ENCODE measurements at places on chromosomes 12 and 14.
A peak's percentile ranks its signal among the peaks of the same experiment; 100 is the strongest.

DNA sequence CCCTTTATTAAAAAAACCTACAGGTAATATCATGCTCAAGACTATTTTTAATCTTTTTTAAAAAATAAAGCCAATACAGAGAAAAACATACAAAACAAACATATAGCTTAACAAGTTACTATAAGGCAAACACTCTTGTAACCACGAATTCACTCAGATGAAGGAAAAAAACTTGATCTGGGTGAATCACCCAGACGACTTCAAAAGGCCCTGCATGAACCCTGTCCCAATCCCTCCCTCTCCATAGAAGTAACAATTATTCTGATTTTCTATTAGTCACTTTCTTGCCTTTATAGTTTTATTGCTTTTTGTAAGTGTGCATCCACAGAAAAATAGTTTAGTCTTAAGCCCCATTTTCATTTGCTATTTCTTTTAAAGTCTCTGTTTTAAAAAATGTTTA, 72.6 kb downstream of the LRP6 start:
- DNase-seq = no peak

GRCh38 chr12:38279756-38280155, 36.8 kb upstream of the ALG10B start:
- no peak for DNase-seq

DNA sequence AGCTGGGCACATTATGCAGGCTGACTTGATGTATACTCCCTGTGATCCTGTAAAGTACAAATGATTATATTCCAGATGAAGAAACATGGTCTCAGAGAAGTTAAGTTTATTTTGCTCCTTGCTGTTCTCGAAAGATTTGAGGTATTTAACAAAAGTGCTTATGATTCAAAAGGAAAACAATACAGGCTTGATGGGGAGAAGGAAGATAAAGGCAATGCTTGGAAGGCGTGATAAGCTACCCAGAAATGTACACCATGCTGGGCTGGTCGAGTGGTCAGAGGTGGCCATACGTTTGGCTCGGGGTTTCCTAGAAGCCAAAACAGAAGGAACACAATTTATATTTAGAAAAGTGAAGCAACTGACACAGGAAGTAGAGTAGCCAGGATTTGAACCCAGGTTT, 201.0 kb downstream of the KTN1 start:
- no peak for DNase-seq

DNA sequence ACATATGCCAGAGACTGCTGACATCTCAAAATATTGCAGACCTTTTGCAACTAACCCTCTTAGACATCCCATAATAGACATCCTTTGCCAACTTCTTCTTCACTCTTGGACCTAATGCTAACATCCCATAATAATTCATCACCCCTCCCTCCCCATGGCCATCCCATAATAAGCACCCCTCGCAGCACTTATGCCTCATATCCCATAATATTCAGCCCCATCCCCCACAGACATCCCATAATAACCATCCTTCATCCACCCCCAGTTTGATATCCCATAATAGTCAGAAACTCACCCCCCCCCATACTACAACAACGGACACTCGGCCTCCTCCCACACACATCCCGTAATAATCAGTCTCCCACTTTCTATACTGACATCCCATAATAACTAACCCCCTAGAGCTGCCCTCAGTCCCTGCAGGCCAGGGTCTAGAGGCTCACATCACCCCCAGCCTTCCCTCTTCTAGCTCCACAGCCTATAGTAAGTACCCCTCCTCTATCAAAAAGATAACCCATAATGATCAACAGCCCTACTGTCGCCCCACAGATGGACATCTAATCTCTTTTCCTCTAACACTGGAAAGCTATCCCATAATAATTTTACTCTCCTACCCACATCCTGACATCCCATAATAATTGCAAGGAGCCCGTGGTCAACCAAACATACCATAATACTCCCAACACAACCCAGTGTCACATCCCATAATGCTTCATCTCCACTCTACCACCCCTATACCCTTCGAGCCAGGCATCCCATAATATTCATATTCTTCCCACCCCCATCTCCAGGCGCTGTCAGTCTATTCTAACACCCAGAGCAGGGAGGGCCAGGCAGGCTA, 792 bp upstream of the CHD4 start:
- no peak for DNase-seq

GRCh38 chr12:67501362-67501761, 147.2 kb upstream of the DYRK2 start:
- no peak for DNase-seq

- peak; percentile 62 for DNase-seq
These were observed 5.6 kb downstream of the FBXO33 start for GRCh38 chr14:39426605-39427004.

DNA sequence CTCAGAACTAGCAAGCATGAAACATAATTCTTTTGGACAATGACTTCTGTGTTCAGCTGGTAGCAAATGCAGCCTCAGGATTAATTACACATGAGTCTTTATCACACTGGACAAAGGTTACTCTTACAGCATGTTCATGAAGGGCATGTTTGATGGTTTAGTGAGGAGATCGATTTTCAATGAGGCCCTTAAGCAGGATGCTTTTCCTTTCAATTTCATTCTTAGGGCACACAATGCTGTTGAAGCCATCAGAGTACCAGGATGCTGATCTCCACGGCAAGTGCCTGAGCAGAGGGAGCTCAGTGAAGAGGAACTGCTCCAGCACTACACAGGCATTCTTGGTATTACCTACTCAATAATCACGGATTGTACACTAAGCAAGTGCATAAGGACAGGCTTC, 542.0 kb downstream of the SNAPC1 start:
- no peak for DNase-seq

GRCh38 chr14:24329736-24330135, 5.1 kb downstream of the ADCY4 start:
- no peak for DNase-seq

DNA sequence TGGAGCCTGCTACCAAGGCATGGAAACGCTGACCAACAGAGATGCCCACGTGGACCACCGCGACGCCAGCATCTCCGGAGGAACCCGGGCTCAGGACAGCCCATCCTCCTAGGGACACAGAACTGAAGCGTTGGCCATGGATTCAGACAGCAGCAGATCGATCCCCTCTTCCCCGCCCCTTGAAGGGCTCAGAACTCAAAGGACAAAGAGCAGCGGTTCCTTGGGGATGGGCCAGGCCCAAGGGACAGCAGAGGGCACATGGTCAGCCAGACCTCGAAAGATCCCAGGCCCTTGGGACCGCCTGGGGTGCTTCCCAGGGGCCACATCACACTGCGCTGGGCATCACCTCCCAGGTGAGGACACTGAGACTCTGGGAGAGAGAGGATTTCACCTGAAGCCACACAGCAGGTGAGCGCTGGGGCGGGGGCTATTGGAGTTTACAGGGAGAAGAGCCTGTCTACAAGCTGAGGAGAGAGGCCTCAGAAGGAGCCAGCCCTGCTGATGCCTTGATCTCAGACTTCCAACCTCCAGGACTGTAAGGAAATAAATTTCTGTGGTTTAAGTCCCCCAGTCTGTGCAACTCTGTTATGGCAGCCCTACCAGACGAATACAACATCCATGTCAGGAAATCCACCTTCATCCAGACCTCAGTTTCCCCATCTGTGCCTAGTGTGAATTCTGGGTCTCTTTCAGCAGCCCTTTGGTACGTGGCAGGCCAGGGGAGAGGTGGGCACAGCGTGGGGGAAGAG, 49.4 kb downstream of the CCNK start:
- no peak for DNase-seq

DNA sequence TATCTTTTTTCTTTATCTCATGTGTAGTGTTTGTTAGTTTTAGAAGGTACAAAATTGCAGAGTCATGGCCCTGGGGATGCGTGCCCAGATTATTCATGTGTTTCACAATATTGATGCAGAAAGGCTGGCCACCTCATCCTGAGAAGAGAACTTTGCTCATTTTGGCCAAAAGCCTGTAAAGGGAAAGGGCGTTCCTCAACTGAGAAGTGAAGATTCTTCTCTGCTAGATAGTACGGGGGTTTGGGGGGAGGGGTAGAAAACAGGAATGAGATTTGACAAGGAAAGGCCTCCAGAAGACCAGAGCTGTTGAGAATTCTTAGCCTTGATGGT, 1.7 kb downstream of the MGST1 start:
- peak; percentile 73 for DNase-seq

DNA sequence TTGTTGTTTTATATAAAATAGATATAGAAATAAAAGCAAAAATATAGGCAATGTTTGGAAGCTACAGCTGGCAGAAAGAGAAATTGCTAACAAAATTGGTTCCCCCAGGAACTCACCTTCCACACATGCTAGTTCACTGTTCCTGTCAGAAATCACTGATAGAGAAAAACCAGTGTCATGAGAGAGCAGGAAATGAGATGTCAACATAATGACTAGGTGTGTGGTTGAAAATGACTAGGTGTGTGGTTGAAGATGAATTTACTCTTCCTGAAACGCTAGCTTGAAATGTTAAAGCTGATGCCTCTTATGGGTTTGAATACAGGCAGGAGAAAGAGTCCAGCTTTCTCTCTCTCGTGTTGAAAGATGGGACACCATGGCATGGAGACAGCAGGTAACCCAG, 216.3 kb downstream of the C12orf42 start:
- DNase-seq = no peak

DNA sequence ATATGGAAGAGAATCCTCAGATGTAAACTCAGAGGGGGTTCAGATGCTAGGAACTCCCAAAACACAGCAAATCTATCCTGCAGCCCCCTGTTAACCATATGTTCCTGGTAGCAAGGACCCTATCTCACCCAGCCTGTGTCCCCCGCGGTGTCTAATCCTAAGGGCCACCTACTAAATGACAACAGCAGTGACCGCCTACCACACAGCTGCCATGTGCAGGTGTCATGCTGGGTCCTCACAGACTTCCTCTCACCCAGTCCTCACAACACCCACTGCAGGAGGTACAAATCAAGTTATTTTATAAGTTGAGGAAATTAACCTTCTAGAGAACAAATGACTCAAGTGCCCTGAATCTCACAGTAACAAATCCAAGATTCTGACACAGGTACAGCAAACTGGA, 73.9 kb downstream of the ITPK1 start:
- no peak for DNase-seq

DNA sequence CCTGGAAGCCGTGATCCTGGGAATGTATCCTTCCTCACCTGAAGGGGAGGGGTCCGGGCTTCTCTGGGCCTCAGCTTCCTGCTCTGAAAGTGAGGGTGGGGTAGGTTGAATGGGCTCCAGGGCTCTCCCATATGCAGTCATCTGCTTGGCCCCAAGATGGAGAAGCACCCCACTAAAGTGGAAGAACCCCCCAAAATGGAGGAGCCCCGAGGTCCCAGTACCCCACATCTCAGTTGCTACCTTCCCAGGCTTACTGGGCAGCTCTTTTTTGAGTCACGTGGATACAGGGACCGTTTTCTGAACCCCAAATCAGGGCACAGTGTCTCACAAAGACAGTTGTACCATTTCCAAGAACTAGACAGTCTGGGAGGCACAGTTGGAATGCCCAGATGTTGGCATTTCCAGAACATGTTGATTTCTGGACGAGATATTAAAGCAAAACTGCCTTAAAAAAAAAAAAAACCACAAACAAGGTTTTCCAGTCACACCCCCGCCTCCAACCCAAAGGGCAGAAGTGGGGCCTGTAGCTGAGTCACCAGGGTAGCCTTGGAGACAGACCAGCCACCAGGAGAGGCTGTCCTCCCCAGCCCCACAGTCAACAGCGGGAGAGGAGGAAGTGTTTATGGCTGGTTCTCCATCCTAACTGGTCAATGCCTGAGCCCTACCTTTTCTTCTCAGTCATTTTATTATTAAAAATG, 12.1 kb downstream of the VASH1 start:
- peak; percentile 37 for DNase-seq

- DNase-seq = no peak
These were observed 11.5 kb downstream of the FLVCR2 start for GRCh38 chr14:75589931-75590330.

DNA sequence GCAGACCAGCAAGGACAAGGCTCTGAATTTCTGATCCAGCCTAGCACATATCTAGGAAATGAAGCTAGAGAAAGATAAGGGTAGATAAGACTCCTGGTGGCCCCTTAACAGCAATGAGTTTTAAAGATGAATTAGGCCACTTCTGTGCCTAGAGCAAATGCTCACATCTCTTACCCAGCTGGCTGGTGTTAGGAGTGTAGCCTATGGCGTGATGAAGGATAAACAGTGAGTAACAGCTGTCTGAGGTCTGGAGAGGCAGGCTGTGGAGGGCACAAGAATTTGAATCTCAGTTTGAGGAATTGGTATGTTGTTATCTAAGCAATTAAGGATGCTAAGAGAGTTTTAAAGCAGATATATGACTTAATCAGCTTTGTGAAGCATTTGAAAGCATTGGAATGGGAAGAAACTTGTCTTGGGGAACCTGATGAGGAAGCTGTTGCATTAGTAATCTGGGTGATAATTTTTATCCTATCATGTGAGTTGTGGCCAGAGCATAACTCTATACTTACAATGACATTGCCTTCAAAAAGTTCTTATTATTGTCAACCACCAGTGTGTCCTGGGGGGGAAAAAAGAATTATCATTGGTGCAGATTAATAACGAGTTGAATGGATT, 161.8 kb downstream of the SRGAP1 start:
- DNase-seq = peak; percentile 60

GRCh38 chr14:22772725-22773124, 6.2 kb downstream of the OXA1L start:
- DNase-seq = no peak

- DNase-seq = no peak
These were observed 28.7 kb downstream of the CCDC59 start for GRCh38 chr12:82329508-82329907.

- no peak for DNase-seq
These were observed 227.2 kb downstream of the BTG1 start for GRCh38 chr12:91918431-91918830.

DNA sequence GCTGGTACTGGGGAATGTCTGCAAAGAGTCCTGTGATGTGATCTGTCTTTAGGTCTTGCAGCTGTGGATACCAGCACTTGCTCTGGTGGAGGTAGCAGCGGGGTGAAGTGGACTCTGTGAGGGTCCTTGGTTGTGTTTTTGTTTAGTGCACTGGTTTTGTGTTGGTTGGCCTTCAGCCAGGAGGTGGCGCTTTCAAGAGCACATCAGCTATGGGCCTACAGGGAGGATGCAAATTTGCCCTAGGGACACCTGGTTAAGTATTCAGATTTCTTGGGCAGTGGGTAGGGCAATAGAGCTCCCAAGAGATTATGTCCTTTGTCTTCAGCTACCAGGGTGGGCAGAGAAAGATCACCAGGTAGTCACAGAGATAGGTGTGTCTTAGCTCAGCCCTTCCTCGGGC, 63.8 kb downstream of the PTGER2 start:
- DNase-seq = no peak

- no peak for DNase-seq
These were observed 647.0 kb upstream of the MGAT4C start for GRCh38 chr12:86903159-86903558.

GRCh38 chr12:122096591-122097149, 18.1 kb downstream of the MLXIP start:
- DNase-seq = no peak

DNA sequence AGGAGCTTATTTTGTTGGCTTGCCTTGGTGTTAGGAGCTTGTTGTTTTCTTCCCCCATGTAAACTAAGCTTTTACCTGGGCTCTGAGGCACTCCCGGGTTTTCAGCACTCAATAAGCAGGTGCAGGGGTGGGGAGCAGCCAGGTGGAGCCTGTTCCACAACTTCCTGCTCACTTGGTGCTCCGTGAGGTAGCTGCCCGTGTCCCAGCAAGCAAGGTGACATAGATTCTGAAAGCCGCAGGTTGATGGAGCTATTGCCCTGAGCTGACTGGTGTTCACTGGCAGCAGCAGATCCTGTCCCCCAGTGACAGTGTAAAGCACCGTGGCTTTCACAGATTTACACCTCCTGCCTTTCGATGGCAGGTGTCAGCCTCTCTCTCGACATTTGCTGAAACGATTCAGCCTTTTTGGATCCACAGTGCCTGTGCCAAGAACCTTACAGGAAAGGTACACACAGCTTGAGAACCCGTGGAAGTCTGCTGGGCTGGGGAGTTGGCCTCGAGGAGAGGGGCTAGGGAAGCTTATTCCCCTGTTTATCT, 295.7 kb upstream of the FKBP4 start:
- no peak for DNase-seq

Data from AG09309 (cell line).